ENCODE measurements at places on chromosomes 3 and 15. TPM values are rescaled to one million over a fixed set of nuclear protein-coding genes. Genes with fewer than 3 reads are reported as not detected.

Gene AHSG
- not detected for total RNA-seq

GRCh38 chr3:14329116-14329830 lies 73.1 kb upstream of the SLC6A6 start:
- DNase-seq, result no peak

- DNase-seq, result no peak
Measured at GRCh38 chr3:153404157-153404556, 242.1 kb downstream of the RAP2B start.

GRCh38 chr3:177150970-177151627 lies 46.2 kb downstream of the TBL1XR1 start:
- DNase-seq, result no peak

DNA sequence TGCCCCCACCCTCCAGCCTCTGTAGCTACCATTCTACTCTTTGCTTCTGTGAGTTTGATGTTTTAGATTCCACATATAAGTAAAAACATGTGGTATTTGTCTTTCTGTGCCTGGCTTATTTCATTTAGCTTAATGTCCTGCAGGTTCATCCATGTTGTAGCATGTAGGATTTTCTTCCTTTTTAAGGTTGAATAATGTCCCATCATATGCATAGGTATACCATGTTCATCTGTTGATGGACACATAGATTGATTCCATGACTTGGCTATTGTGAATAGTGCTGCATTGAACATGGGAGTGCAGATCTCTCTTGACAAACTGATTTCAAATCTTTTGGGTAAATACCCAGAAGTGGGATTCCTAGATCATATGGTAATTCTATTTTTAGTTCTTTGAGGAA lies 11.8 kb downstream of the THSD4 start:
- no peak for DNase-seq

DNA sequence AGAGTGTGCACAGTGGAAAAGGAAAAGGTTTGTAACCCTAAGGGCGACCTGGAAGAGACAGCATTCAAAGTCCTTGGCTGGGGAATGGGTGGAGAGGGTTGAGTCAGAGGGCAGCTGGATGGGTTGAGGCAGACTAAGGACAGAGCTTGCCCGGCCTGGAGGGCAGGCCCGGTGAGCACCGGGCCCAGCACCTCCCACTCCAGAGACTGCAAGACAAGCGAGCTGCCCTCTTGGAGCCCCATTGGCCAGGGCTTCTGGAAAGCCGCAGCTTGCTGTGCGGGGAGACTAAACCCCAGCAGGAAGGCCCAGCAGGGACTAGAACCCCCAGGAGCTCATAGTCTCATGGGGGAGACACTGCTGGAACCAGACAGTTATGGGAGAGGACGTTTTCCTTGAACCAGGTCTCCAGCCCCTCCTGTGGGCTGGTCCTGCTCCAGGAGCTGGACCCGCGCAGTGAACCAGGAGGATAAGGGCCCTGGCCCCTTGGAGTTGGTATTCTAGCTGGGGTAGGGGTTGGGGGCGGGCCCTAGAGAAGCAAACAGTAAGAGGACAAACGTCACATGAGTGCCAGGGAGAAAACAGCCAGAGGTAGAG lies 59.1 kb downstream of the RGMA start:
- DNase-seq, result peak; percentile 44
